MV-4-11 (cell line): ENCODE measurements at places on chromosomes 6 and 20.

- no peak for DNase-seq
Observed at GRCh38 chr6:20334962-20335361, 66.7 kb upstream of the E2F3 start.

GRCh38 chr6:162026843-162027242 is 700.7 kb downstream of the PRKN start:
- no peak for DNase-seq

GRCh38 chr6:36780442-36781177 is 58.6 kb downstream of the CPNE5 start:
- peak; percentile 88 for DNase-seq

DNA sequence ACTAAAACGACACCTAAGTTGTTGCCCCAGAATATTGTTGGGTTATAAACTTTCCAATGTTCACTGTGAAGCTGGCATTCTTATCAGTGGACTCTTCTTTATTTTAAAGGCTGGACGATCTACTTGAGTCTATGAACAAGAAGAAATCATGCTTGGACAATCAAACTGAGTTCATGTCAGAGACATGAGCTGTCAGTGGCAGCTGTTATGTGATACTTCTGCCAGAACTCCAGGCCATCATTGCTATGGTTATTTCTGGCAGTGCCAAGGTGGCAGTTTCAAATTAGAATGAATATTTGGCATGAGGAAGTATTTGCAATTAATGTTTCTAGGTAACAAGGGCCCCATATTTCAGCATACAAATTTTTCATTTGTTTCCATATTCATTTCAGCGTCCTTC is 417.3 kb downstream of the LMBRD1 start:
- DNase-seq = no peak

DNA sequence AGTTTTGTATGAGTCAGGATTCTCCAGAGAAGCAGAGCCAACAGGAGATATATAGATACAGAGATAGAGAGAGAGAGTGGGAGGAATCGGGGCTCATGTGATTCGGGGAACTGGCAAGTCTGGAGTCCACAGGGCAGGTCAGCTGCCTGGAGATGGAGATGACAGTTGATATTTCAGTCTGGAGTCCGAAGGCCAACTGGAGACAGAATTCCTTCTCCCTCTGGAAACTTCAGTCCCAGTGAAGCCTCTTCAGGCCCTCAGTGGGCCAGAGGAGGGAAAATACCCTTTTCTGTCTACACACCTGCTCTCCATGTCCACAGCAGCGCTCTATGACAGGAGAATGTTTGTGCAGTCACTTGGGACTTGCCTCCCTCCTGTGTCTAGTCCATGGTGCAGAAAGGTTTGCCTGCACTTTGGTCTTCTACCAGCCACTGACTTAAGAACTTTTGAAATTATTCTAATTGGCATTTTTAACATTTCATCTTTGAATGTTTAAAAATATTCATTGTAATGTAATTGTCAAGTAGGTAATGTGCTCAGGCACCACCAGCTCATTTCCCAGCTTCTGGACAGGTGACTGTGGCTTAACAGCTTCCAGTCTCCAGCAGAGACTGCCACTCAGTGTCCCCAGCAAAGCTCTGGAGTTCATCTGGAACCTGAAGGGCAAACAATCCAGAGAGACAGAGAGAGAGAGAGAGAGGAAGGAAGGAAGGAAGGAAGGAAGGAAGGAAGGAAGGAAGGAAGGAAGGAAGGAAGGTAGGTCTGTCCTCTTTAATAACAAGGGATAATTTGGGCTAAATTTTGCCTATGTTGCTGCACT is 43.8 kb upstream of the AFDN start:
- no peak for DNase-seq

- DNase-seq = peak; percentile 49
Observed at GRCh38 chr6:133973109-133973971, 20.3 kb downstream of the TBPL1 start.

- DNase-seq = no peak
Observed at GRCh38 chr6:75602246-75603105, 796 bp downstream of the SENP6 start.

- DNase-seq = no peak
Observed at GRCh38 chr20:57648878-57649616, 28.8 kb upstream of the ZBP1 start.

- DNase-seq = peak; percentile 47
Observed at GRCh38 chr6:5950361-5950785, 56.4 kb downstream of the NRN1 start.

GRCh38 chr6:97189767-97190166 is 93.2 kb downstream of the MMS22L start:
- DNase-seq = no peak

DNA sequence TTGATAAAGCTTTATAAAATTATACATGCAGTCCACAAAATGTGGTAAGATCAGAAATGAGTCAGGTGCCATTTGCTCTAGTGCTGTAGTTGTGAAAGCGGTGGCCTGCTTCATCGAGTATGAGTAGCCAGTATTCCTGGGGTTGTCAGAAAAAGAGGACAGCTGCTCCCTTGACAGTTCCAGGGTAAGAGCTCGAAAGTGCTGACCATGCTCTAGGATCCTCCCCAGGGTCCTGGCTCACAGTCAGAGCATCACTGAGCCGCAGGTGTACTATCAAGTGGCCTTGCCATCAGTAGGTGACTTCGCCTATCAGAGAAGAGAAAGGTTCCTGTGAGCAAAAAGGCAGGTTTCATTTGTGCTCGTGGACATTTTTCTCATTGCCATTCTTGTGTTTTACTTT is 3.6 kb downstream of the BTBD3 start:
- no peak for DNase-seq

DNA sequence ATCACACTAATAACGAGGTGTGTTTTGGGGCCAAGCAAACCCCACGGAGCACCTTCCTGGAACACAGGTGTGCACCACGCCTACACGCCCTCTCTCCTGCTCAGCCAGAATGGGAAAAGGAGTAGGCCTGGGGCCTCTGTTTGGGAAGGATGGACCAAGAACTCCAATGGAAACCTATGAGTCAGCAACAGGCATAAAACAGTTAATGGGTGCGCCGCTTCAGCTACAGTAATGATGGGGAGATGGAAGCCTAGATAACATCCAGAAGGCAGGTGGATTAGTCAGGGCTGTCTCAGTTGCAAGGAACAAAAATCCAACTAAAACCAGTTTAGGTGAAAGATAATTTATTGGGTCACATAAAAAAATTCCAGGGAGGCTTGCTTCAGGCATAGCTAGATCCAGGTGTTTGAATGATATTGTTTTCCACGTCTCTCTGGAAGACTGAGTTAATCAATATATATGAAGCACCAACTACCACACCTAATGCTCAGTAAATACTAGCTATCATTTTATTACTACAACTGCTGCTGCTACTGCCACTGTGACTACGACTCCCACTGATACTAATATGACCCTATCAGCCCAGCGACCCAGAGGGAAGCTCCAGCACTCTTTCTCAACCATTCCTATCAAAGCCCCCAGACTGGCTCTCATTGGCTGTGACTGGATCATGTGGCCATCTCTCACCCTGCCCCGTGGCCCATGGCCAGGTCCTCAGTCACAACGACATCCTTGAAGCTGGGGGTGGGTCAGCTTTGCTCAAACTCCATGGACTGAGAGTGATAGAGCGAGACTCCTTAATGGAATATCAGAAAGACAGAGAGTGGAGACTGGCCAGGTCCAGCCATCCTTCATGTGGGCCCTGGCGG is 155.2 kb upstream of the PTPN1 start:
- no peak for DNase-seq

DNA sequence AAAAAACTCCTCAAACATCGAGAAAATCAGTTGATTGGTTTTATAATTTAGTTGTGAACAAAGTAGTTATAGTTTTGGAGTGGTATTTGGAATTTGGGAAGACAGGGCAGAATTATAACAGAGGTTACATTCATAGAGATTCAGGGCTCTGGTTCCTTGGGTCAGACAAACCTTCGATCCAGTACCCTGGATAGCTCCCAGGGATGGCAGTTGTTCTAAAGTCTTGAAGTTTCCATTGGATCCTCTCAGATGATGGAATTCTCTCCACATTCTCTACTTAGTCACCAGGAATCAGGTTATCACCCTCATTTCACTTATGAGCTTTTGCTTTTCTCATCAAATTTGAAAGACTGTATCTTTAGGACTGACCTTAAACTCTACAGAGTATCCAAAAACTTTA is 285.1 kb downstream of the CENPW start:
- no peak for DNase-seq
